ENCODE measurements at places on chromosomes 2 and 18.
A peak's percentile ranks its signal among the peaks of the same experiment; 100 is the strongest.

GRCh38 chr2:232438951-232439757 is 16.8 kb upstream of the ALPI start:
- DNase-seq: peak; percentile 18

GRCh38 chr2:167480232-167480985 is 592.1 kb downstream of the XIRP2 start:
- DNase-seq: no peak

- DNase-seq: no peak
These were observed 62.1 kb upstream of the KYNU start for GRCh38 chr2:142815375-142815774.

GRCh38 chr2:156896294-156896693 is 361.2 kb upstream of the GALNT5 start:
- DNase-seq: peak; percentile 51

DNA sequence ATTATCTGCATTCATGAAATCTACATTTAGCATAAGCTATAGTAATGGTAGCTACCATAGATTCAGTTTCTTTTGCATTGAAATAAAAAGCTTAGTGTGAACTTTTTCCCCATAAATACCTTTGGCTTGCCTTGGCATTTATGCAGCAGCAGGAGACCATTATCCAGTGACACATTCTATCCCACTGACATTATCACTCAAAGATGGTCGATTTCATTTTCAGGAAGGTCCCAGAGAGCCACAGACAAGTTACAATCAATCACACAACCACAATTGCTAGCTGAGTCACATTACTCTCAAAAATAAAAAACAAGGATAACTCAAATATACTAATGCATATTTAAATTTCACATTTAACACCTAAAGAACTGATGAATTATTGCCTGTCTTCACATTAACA is 512.7 kb upstream of the CDH2 start:
- no peak for DNase-seq

DNA sequence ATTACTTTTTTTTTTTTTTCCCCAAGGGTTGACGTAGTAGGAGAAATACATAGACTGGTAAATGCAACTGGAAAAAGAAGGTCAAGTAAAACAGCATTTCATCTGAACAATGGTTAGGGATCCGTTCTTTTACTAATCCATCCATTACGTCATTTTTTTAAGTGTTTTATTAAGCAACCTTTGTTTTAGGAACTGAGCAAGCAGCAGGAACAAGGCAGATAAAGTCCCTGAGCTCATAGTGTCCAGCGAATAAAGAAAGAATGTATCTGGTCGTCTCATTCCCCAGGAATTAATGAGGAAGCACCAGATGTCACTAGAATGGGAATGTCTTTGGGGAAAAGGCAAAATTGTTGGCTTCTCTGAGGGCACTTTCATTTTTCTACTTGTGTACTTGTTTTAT is 842.4 kb downstream of the TDRD15 start:
- DNase-seq: no peak

- no peak for DNase-seq
These were observed 39.0 kb downstream of the HS1BP3 start for GRCh38 chr2:20611844-20612356.

DNA sequence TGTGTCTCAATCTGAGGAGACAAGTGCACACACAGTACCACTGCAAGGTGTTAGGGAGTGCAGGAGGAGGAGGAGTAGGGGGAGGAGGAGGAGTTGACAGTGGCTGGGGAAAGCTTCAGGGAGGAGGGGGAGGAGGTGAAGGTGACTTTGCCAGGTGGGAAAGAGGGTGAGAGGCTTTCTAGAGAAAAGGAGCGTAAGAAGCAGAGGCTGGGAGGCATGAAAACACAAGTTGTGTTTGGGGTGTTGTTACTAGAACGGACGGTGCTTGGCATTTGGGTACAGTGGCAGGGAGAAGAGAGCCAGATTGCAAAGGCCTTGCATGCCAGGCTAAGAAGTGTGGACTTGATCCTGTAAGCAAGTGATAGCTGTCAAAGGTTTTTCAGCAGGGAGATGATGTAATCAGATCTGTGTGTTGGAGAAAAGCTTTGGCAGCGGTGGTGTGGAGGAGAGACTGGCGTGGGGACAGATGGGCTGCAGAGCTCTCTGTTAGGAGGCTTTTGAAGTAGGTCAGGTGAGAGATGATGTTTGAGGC is 16.2 kb downstream of the TANC1 start:
- peak; percentile 13 for DNase-seq

Data from kidney tubule cell (primary cell).